T-cell (primary cell): ENCODE measurements at places on chromosomes 3 and 15.
A peak's percentile ranks its signal among the peaks of the same experiment; 100 is the strongest.

- no peaks in the 10 kb centered on the region for H3K27me3 ChIP-seq
- peak overlapping the region; percentile 58 for H3K4me3 ChIP-seq
- no peak for DNase-seq
- H3K27ac ChIP-seq: peak overlapping the region; percentile 84
Measured at GRCh38 chr15:64163659-64164362, 989 bp upstream of the PPIB start.

DNA sequence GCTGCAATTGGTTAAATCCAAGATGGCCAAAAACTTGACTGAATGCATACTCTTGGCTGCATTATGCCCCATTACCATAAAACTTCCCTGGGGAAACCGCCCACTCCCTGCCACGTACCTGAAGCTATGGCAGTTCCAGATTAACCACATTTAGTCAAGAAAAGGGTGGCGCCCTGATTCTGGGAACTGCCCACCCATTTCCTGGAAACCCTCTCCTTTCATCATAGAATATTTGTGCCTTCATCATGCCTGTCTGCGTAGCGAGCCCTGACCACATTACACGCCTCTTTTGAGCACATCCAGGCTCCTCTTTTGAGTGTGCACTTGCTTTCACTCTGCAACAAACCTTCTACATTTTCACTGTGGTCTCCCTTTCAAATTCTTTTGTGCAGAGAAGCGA lies 5.2 kb downstream of the LINS1 start:
- H3K27me3 ChIP-seq: no peaks in the 10 kb centered on the region
- H3K4me3 ChIP-seq: peak overlapping the region; percentile 44
- peaks cover 65% of the 10 kb centered on the region for H3K4me1 ChIP-seq
- peak overlapping the region; percentile 89 for H3K27ac ChIP-seq

- no peaks in the 10 kb centered on the region for H3K27me3 ChIP-seq
- no peak for DNase-seq
- H3K4me3 ChIP-seq: no peak overlapping the region
Measured at GRCh38 chr3:29453284-29454001, 172.6 kb downstream of the RBMS3 start.

- H3K36me3 ChIP-seq: peaks cover 84% of the 10 kb centered on the region
- H3K27ac ChIP-seq: no peak overlapping the region
- H3K4me1 ChIP-seq: peaks cover 8% of the 10 kb centered on the region
Measured at GRCh38 chr3:51395493-51396213, 4.6 kb downstream of the RBM15B start.

GRCh38 chr3:38588995-38589937 lies 60.2 kb downstream of the SCN5A start:
- no peak for DNase-seq
- H3K4me1 ChIP-seq: no peaks in the 10 kb centered on the region
- peaks cover 12% of the 10 kb centered on the region for H3K27me3 ChIP-seq

DNA sequence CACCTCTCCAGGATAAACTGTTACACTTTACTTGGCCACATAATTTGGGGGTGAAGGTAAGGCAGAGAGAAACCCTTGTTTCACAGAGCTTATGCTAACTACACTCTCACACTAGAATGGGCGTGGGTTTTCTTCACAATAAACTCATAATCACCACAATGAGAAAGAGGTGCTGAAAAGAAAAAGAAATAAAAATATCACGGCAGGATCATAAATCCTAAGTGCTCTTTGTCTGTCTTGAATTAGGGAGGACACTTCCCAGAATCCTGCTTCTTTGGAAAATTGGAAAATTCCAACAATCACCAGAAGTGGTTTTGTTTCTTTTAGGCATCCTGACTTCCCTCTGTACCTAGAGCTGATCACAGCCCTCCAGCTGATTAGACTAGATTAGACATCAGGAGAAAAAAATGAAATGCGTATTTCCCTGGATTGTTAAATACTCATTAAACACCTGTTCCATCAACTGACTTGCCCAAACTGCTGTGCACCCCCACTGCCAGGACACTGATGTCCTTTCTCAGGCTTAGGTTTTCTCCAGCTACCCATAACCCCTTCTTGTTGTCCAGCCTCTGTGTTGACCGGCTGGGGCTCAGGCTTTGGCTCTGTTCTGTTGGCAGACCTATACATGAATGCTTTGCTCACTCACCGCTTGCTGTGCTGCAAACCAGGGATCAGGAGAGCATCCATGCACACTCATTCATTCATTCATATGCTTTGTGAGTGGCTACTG lies 41.6 kb upstream of the ACKR4 start:
- no peaks in the 10 kb centered on the region for H3K27me3 ChIP-seq
- H3K4me3 ChIP-seq: no peak overlapping the region
- H3K36me3 ChIP-seq: no peaks in the 10 kb centered on the region
- H3K4me1 ChIP-seq: peaks cover 4% of the 10 kb centered on the region
- H3K27ac ChIP-seq: no peak overlapping the region

DNA sequence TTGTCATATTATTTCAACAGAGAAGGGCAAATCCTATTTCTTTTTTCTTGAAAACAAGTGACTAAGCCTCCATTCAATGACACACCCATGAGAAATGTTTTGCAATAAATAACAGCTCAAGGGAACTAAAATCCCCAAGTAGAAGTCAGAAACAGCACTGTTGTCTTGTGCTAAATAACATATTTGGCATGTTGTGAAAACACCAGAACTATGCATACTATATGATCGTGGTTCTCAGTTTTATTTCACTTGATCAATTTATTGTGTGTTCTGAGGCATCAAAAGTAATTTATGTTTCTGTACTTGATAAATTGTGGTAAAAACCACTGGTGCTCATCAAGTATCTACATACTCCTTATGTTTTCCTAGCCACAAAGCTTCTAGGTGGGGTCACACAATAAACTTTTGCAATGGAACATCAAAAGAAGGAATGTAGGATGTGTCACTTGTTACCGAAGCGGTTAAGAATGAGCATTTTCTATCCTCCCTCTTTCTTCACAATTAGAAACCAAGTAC lies 691.7 kb upstream of the CBLB start:
- H3K27me3 ChIP-seq: no peaks in the 10 kb centered on the region
- H3K36me3 ChIP-seq: no peaks in the 10 kb centered on the region
- no peak overlapping the region for H3K27ac ChIP-seq
- no peaks in the 10 kb centered on the region for H3K4me1 ChIP-seq
- H3K4me3 ChIP-seq: no peak overlapping the region
- DNase-seq: no peak

DNA sequence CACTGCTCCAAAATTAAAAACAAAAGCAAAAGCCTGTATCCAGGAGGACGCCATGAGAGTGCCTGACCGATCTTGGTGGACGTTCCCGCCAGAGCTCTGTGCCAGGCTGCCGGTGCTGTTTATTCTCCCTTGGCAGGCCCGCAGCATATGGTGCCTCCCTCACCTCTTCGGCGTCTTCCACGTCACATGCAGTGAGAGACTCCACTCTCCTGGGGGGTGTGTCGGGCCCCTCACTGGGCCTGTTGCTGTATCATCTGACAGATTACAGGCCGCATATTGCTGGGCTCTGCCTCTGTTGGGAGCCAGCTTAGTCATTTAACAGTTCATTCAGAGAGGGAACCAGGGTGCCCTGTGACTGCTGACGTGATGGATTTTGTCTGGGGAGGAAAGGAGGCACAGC lies 86.4 kb upstream of the ARRDC4 start:
- no peaks in the 10 kb centered on the region for H3K27me3 ChIP-seq
- H3K4me1 ChIP-seq: no peaks in the 10 kb centered on the region
- no peak overlapping the region for H3K4me3 ChIP-seq
- no peak overlapping the region for H3K27ac ChIP-seq
- H3K36me3 ChIP-seq: no peaks in the 10 kb centered on the region
- DNase-seq: no peak

- no peaks in the 10 kb centered on the region for H3K36me3 ChIP-seq
- H3K4me1 ChIP-seq: peaks cover 4% of the 10 kb centered on the region
- DNase-seq: no peak
- no peak overlapping the region for H3K4me3 ChIP-seq
- H3K27me3 ChIP-seq: peaks cover 18% of the 10 kb centered on the region
Measured at GRCh38 chr15:42108189-42108588, 13.8 kb upstream of the PLA2G4D start.

DNA sequence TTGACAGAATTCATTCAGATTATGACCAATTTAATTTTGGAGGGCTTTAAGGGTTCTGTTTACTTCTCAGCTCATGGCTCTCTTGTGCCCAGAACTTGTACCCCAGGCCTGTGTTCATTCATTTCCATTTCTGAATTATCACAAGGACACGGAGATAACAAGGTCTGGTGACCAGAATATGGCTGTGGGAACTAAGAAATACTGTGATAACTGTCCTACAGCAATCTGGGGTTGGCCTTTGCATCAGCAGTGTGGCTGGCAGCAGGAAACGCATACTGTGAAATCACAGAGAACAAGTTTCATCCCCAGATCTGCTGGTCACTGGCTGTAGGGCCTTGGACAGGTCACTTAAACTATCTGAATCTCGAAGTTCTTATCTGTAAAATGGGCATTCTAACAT lies 41.8 kb upstream of the TPM1 start:
- H3K27me3 ChIP-seq: no peaks in the 10 kb centered on the region
- DNase-seq: no peak
- no peaks in the 10 kb centered on the region for H3K4me1 ChIP-seq
- H3K36me3 ChIP-seq: no peaks in the 10 kb centered on the region
- no peak overlapping the region for H3K27ac ChIP-seq

- H3K27me3 ChIP-seq: no peaks in the 10 kb centered on the region
- H3K4me1 ChIP-seq: peaks cover 5% of the 10 kb centered on the region
- no peak overlapping the region for H3K4me3 ChIP-seq
- DNase-seq: peak; percentile 59
- H3K27ac ChIP-seq: no peak overlapping the region
- H3K36me3 ChIP-seq: no peaks in the 10 kb centered on the region
Measured at GRCh38 chr15:90143166-90143655, 40.9 kb upstream of the IDH2 start.

GRCh38 chr15:91461377-91461776 lies 361.3 kb downstream of the SV2B start:
- no peaks in the 10 kb centered on the region for H3K4me1 ChIP-seq
- no peaks in the 10 kb centered on the region for H3K36me3 ChIP-seq
- H3K27ac ChIP-seq: no peak overlapping the region
- no peak overlapping the region for H3K4me3 ChIP-seq
- H3K27me3 ChIP-seq: no peaks in the 10 kb centered on the region
- DNase-seq: no peak

DNA sequence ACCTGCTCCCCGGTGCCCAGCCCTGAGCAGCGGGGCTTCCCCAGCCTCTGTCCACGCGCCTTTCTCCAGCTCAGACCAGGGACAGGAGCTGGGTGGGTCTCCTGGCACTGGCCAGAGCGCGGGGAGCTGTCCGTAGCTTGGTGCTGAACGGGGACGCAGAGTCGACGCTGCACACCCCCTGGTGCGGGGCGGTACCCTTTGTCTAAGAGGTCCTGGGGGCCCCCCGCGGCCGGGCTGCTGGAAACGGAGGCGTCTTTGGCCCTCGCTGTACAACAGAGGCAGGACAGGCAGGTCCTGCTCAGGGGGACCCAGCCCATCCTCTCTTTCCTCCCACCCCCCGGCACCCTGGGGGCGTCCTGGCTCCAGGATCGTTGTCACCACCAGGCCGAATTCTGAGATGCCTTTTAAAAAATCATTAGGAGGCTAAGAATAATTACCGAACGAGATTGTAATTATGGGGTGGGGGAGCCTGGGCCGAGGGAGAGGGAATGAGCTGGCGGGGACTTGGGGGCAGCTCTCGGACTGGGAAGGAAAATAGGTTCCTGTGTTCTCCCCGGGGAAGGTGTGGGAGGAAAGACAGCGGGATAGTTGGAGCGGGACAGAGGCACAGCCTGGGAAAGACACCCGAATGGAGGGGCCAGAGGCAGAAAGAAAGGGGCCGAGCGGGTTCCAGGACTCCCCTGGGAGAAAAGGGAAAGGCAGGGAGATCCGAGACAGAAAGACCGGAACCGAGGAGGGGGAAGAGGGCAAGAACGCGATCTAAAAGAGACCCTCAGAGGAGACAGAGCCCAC lies 4.1 kb upstream of the SKOR1 start:
- no peaks in the 10 kb centered on the region for H3K36me3 ChIP-seq
- no peak overlapping the region for H3K4me3 ChIP-seq
- H3K27me3 ChIP-seq: peaks cover 24% of the 10 kb centered on the region
- no peak overlapping the region for H3K27ac ChIP-seq
- peaks cover 63% of the 10 kb centered on the region for H3K4me1 ChIP-seq

GRCh38 chr15:72318408-72318942 lies 1.5 kb downstream of the CELF6 start:
- H3K27ac ChIP-seq: no peak overlapping the region
- no peaks in the 10 kb centered on the region for H3K36me3 ChIP-seq
- H3K27me3 ChIP-seq: no peaks in the 10 kb centered on the region
- H3K4me1 ChIP-seq: peaks cover 4% of the 10 kb centered on the region
- no peak for DNase-seq
- no peak overlapping the region for H3K4me3 ChIP-seq

DNA sequence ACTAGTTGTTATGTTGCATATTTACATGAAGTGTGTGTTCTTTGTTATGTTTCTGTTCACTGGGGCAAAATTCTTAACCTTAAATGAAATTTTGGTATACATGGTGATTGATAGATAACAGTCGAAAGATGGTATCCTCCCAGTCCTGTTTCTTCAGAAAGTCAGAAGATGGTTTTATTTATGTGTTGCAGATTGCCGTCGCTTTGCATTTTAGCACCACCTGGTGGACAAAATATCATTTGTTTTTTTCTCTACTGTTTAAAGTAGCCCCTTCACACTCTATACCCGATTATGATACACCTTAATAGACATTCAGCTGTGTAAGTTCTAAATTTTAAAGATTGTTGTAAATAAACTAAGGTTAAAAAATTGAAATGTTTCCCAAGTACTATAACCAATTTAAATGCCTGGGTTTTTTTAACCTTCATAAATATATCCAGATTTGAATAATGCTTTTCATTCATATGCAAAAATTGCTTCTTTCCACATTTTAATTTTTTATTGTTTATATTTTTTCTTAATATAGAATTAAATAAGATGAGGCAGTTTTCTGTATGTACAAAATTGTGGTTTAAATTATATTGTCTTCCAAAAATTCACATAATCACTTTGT lies 152.2 kb downstream of the ALCAM start:
- H3K27me3 ChIP-seq: no peaks in the 10 kb centered on the region
- no peak overlapping the region for H3K27ac ChIP-seq
- no peaks in the 10 kb centered on the region for H3K4me1 ChIP-seq
- H3K4me3 ChIP-seq: no peak overlapping the region
- H3K36me3 ChIP-seq: no peaks in the 10 kb centered on the region

GRCh38 chr15:85941186-85941855 lies 138.3 kb upstream of the AGBL1 start:
- no peaks in the 10 kb centered on the region for H3K36me3 ChIP-seq
- H3K4me3 ChIP-seq: no peak overlapping the region
- no peaks in the 10 kb centered on the region for H3K4me1 ChIP-seq
- H3K27ac ChIP-seq: no peak overlapping the region
- H3K27me3 ChIP-seq: no peaks in the 10 kb centered on the region
- no peak for DNase-seq

- peak overlapping the region; percentile 75 for H3K4me3 ChIP-seq
- no peak for DNase-seq
- H3K27ac ChIP-seq: peak overlapping the region; percentile 74
- H3K36me3 ChIP-seq: no peaks in the 10 kb centered on the region
Measured at GRCh38 chr3:42803414-42804105, 730 bp downstream of the HIGD1A start.
